CD4-positive, CD25-positive, alpha-beta regulatory T cell (primary cell): ENCODE measurements at places on chromosomes 2 and 18. TPM values are rescaled to one million over a fixed set of nuclear protein-coding genes. Genes with fewer than 3 reads are reported as not detected.

GRCh38 chr2:201472411-201472810 is 20.9 kb downstream of the STRADB start:
- H3K27me3 ChIP-seq = no peaks in the 10 kb centered on the region
- H3K4me3 ChIP-seq = no peak overlapping the region
- no peaks in the 10 kb centered on the region for H3K4me1 ChIP-seq
- no peak overlapping the region for H3K27ac ChIP-seq

DNA sequence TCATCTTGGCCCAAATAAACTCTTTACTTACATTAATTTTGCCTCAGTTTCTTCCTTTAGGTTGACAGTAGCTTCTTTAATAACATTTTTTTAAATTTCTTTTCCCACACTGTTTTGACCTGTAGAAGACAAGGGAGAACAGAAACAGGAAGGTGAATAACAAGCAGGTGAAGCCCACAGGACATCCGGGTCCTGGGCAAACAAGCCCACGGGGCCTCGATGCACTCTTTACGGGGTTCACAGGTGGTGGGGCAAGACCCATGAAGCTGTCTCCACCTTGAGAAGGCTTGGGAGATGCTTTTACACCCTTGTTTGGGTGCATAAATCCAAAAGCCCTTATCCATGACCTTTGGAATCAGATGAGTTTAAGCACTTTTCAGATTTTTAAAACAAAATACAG is 301.0 kb upstream of the MGAT5 start:
- no peak overlapping the region for H3K27ac ChIP-seq
- H3K27me3 ChIP-seq = peaks cover 8% of the 10 kb centered on the region
- DNase-seq = no peak
- no peak overlapping the region for H3K4me3 ChIP-seq

GRCh38 chr2:47738331-47738730 is 44.6 kb upstream of the MSH6 start:
- no peak overlapping the region for H3K4me3 ChIP-seq
- peaks cover 16% of the 10 kb centered on the region for H3K27me3 ChIP-seq
- no peaks in the 10 kb centered on the region for H3K4me1 ChIP-seq
- H3K36me3 ChIP-seq = no peaks in the 10 kb centered on the region
- H3K27ac ChIP-seq = no peak overlapping the region

GRCh38 chr2:122706757-122707223 is 951.3 kb downstream of the TSN start:
- H3K36me3 ChIP-seq = no peaks in the 10 kb centered on the region
- no peak overlapping the region for H3K27ac ChIP-seq
- no peak overlapping the region for H3K4me3 ChIP-seq
- no peaks in the 10 kb centered on the region for H3K4me1 ChIP-seq
- no peak for DNase-seq

DNA sequence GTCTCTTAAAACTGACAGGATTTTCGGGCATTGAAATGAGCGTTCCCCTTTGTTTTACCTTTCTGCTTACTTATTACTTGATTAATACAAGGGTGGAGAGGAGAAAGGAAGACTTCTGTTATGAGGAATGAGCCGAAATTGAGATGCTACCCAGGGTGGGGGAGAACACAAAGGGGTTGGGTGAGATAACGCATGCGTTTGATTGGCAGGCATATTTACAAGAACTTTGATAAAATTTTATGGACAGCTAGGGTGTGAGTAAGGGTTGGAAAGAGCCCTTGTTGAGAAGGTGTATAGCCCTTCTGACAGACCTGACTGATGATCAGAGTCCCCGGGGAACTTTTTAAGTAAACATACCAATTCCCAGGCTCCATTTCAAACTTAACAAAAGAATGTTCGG is 1.8 kb downstream of the RNF138 start:
- DNase-seq = no peak
- peak overlapping the region; percentile 99 for H3K27ac ChIP-seq

GRCh38 chr2:29810956-29811355 is 110.4 kb downstream of the ALK start:
- no peak overlapping the region for H3K4me3 ChIP-seq
- no peaks in the 10 kb centered on the region for H3K4me1 ChIP-seq
- H3K27me3 ChIP-seq = no peaks in the 10 kb centered on the region
- H3K27ac ChIP-seq = no peak overlapping the region
- DNase-seq = no peak

- H3K27ac ChIP-seq = peak overlapping the region; percentile 95
- H3K27me3 ChIP-seq = no peaks in the 10 kb centered on the region
- no peaks in the 10 kb centered on the region for H3K36me3 ChIP-seq
- peak overlapping the region; percentile 100 for H3K4me3 ChIP-seq
- DNase-seq = peak; percentile 59
- peaks cover 51% of the 10 kb centered on the region for H3K4me1 ChIP-seq
These were observed 679 bp downstream of the PMAIP1 start for GRCh38 chr18:59900222-59901128.

GRCh38 chr2:167506395-167506794 is 618.1 kb downstream of the XIRP2 start:
- H3K4me3 ChIP-seq = no peak overlapping the region
- H3K27ac ChIP-seq = no peak overlapping the region
- no peaks in the 10 kb centered on the region for H3K36me3 ChIP-seq
- H3K27me3 ChIP-seq = no peaks in the 10 kb centered on the region

- H3K27me3 ChIP-seq = no peaks in the 10 kb centered on the region
- H3K4me3 ChIP-seq = no peak overlapping the region
- peaks cover 8% of the 10 kb centered on the region for H3K36me3 ChIP-seq
- no peak for DNase-seq
These were observed 2.0 kb upstream of the CAPN10 start for GRCh38 chr2:240584486-240585031.

- no peaks in the 10 kb centered on the region for H3K27me3 ChIP-seq
- DNase-seq = no peak
- H3K27ac ChIP-seq = no peak overlapping the region
These were observed 222.7 kb upstream of the EPAS1 start for GRCh38 chr2:46074501-46074900.

- no peak for DNase-seq
- H3K4me1 ChIP-seq = no peaks in the 10 kb centered on the region
- no peaks in the 10 kb centered on the region for H3K36me3 ChIP-seq
These were observed 137.1 kb downstream of the ARHGAP28 start for GRCh38 chr18:6866552-6867085.

GRCh38 chr2:66582987-66583880 is 148.3 kb downstream of the MEIS1 start:
- peaks cover 30% of the 10 kb centered on the region for H3K27me3 ChIP-seq
- H3K4me3 ChIP-seq = no peak overlapping the region
- H3K4me1 ChIP-seq = no peaks in the 10 kb centered on the region

GRCh38 chr2:122237450-122237849 is 482.0 kb downstream of the TSN start:
- DNase-seq = no peak
- H3K4me3 ChIP-seq = no peak overlapping the region
- no peak overlapping the region for H3K27ac ChIP-seq
- no peaks in the 10 kb centered on the region for H3K36me3 ChIP-seq

DNA sequence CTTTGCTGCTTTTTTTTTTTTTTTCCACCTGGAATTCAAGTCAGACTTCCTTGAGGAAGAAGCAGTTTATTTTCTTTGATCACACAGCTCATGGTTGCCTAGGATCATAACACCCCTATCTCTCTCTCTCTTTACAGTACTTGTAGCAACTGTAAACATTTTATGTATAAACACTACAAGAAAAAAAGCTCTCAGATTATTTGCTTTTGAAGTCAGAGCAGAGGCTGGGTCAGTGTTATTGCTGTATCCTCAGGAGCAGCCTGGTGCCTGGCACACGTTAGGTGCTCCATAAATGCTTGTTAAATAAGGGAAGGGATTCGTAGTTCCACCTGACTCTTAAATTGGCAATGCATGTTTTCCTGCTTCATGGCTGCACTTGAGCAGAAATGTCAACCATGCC is 221.2 kb downstream of the TGIF1 start:
- H3K27me3 ChIP-seq = no peaks in the 10 kb centered on the region
- no peaks in the 10 kb centered on the region for H3K36me3 ChIP-seq
- no peak overlapping the region for H3K4me3 ChIP-seq
- peaks cover 3% of the 10 kb centered on the region for H3K4me1 ChIP-seq
- no peak overlapping the region for H3K27ac ChIP-seq

DNA sequence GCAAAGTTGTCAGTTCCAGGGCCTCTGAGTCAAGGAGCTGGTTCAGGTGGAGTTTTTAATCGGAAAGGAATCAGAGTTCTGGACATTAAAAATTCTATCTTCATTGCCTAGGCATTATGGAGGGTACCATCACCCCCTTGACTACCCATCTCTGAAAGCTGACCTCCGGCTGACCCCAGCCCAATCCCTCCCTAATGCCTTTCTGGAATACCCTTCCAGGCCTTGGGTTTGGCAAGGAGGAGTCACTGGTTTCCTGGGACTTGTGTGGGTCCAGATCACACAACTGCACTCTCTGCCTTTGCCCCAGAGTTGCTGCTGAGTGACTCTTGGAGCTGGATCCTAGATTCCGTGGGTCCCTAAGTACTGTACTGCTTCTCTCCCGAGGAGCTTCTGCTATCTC is 1.0 kb upstream of the OSR1 start:
- peaks cover 62% of the 10 kb centered on the region for H3K4me1 ChIP-seq
- H3K36me3 ChIP-seq = no peaks in the 10 kb centered on the region
- H3K4me3 ChIP-seq = no peak overlapping the region
- DNase-seq = no peak
- H3K27ac ChIP-seq = no peak overlapping the region
- H3K27me3 ChIP-seq = peaks cover 64% of the 10 kb centered on the region

GRCh38 chr18:24276994-24277393 is 120.6 kb downstream of the OSBPL1A start:
- no peak for DNase-seq
- H3K27me3 ChIP-seq = peaks cover 5% of the 10 kb centered on the region
- H3K4me3 ChIP-seq = no peak overlapping the region
- no peaks in the 10 kb centered on the region for H3K4me1 ChIP-seq
- no peak overlapping the region for H3K27ac ChIP-seq
- H3K36me3 ChIP-seq = no peaks in the 10 kb centered on the region

GRCh38 chr2:14619441-14619840 is 13.1 kb upstream of the LRATD1 start:
- H3K27ac ChIP-seq = no peak overlapping the region
- H3K4me3 ChIP-seq = no peak overlapping the region
- no peaks in the 10 kb centered on the region for H3K27me3 ChIP-seq
- no peaks in the 10 kb centered on the region for H3K4me1 ChIP-seq

DNA sequence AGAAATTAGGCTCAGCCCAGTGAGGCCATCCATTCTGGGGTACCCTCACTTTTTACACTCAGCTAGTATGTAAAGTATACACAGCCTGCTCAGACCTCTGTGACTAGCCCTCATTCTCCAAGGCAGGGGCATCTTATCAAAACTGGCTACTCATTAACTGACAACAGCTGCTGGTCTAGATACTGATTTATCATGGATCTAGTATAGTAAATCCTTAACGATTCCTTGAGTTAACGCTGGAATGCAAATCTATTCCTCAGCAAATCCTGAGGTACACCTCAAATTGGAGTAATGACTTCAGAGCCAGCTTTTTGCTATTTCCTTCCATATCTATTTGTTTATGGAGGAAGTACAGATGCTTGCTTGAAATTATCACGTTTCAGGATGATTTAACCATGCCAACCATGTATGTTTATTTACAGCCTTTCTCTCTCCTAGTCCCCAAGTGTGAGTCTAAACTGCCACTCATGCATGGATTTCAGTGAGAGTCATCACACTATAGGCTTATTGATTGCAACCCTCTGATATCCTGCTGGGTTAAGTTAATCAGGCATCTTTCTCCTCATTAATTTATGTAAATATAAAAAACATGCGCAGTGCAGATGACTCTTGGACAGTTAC is 70.2 kb upstream of the DOK6 start:
- H3K36me3 ChIP-seq = no peaks in the 10 kb centered on the region
- H3K4me1 ChIP-seq = no peaks in the 10 kb centered on the region
- no peak for DNase-seq

DNA sequence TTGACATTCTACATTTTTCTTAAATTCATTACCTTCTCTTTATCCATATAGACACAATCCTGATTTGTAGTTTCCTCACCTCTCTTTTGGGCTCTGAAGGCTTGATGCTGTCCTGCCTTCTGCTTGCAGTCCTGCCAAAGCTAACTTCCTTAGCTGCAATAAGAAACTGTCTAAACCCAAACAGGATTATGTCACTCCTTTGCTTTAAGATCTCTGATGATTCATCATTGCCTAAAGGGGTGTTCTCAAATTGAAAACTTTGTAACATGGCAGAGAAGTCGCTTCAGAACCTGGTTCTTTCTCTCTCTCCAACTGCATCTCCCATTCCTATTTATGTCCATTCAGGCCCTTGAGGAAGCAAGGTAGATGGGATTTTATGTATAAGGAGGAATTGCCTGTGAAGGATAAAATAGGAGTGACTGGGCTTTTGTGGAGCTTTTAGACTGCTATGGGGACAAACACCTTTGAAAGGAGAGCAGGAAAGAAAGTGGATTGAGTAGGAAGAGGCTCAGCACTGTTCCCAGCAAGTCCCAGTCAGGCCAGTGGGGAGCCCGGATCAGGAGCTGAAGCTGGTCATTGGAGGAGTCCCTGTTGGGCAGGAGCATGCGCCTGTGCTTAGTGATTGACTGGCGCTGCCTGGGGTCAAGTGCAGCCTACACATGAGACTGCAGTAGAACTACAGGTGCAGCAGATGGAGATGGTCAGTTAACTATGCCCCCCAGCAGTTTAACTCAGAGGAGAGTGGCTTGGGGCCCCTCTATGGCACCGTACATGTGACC is 390.6 kb downstream of the CTNNA2 start:
- no peaks in the 10 kb centered on the region for H3K36me3 ChIP-seq
- no peaks in the 10 kb centered on the region for H3K27me3 ChIP-seq
- H3K27ac ChIP-seq = no peak overlapping the region

DNA sequence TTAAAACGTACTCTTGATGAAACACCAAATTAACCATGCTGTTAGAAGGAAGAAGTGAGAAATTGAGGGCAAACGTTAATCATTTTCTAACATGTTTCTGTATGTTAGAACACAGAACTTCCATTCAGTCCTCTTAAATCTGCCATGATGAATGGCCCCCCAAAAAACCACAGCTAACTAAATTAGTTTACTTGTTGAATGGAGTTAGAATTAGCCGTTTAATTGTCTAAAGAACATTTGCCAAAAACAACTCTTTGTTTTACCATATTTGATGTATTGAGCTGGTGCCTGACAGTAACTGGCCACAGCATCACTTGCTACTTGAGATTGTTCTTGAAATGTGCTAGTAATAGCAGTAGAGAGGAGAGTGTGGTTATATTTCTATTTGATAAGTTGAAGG is 12.7 kb downstream of the CCNYL1 start:
- no peak for DNase-seq
- no peaks in the 10 kb centered on the region for H3K27me3 ChIP-seq
- peaks cover 7% of the 10 kb centered on the region for H3K4me1 ChIP-seq
- H3K27ac ChIP-seq = no peak overlapping the region
- H3K4me3 ChIP-seq = no peak overlapping the region
- H3K36me3 ChIP-seq = no peaks in the 10 kb centered on the region

GRCh38 chr2:116952254-116952653 is 862.2 kb upstream of the DDX18 start:
- H3K27ac ChIP-seq = no peak overlapping the region
- H3K36me3 ChIP-seq = no peaks in the 10 kb centered on the region
- no peaks in the 10 kb centered on the region for H3K4me1 ChIP-seq
- H3K27me3 ChIP-seq = no peaks in the 10 kb centered on the region

- H3K4me3 ChIP-seq = no peak overlapping the region
- no peak overlapping the region for H3K27ac ChIP-seq
- DNase-seq = no peak
- H3K27me3 ChIP-seq = no peaks in the 10 kb centered on the region
- H3K36me3 ChIP-seq = no peaks in the 10 kb centered on the region
- H3K4me1 ChIP-seq = no peaks in the 10 kb centered on the region
These were observed 130.2 kb downstream of the NCKAP5 start for GRCh38 chr2:133438026-133438425.

Gene RGPD4
- total RNA-seq = not detected

Gene GBX2
- not detected for total RNA-seq

Gene UGT1A3
- total RNA-seq = not detected

Gene NEU2
- total RNA-seq = not detected

Gene BCL11A
- total RNA-seq = 2.0 TPM

Gene G6PC2
- total RNA-seq = not detected

Gene KIF1A
- total RNA-seq = not detected

Gene EVX2
- not detected for total RNA-seq

Gene CDKL4
- total RNA-seq = 0.74 TPM
